Activated T-helper 2 cell treated with anti-CD3 and anti-CD28 coated beads, Interferon-gamma antibody, Interleukin-2, Interleukin-4, amounts not matched to agents 10 μg/mL and 5 μg/mL and 100 μg/mL, durations not matched to agents 14 hours and 24 hours and 36 hours (primary cell): ENCODE measurements at places on chromosomes 1 and 21. TPM values are rescaled to one million over a fixed set of nuclear protein-coding genes. Genes with fewer than 3 reads are reported as not detected.

WNT3A gene
- total RNA-seq: not detected in 2 replicates

ENAH gene
- total RNA-seq: 0.11 and 0.14 TPM in 2 replicates

TNNT2 gene
- not detected in 2 replicates for total RNA-seq

NBPF4 gene
- total RNA-seq: 0.43 and 0.97 TPM in 2 replicates

RNU1-1 gene
- total RNA-seq: 2,033 and 2,369 TPM in 2 replicates

- H3K27me3 ChIP-seq: peaks cover 44% of the 10 kb centered on the region
- no peaks in the 10 kb centered on the region for H3K36me3 ChIP-seq
- H3K27ac ChIP-seq: no peak overlapping the region
- no peak for DNase-seq
Observed at GRCh38 chr1:160082926-160083325, 1.6 kb downstream of the KCNJ9 start.

DNA sequence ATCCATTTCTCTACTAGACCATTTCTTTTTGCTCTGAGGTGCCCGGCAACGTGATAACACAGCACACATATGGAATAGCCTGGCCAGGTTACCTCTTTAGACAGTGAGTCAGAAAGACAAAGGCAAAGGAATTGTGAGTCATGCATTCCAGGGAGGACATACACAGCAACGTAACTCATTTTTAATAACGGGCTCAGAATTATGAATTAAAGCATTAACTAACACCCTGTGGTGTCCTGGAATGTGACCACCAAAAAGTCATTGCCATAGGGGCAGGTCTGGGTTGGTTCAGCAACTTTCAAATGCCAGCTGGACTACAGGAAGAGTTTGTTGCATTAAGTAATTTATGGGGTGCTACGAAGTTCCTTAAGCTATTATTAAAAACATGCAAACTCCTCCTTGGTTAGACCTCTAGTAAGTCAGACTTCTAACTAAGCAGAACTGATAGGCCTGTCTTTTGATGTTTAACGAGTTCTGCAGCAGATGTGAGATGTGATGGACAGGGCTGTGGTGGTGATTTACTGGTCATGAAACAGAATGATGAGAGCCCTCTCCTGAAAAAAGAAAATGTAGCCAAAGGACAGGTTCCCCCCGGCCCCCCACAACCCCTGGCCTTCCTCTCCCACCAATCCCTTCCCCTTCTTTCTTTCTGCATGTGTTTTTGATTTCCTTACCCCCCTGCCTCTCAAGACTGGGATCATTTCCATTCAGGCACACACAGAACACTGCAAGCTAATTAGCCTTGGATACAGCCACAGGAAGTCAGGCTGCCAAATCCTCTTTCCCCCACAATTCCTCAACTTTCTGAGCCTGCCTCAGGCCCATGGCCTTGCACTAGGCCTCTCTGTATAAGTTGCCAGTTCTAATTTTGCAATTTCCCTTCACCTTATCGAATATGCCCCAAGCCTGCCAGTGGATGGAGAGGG, 88.9 kb upstream of the HAO2 start:
- H3K27ac ChIP-seq: no peak overlapping the region
- H3K4me1 ChIP-seq: no peaks in the 10 kb centered on the region
- H3K36me3 ChIP-seq: no peaks in the 10 kb centered on the region
- no peak overlapping the region for H3K4me3 ChIP-seq
- no peak for DNase-seq

DNA sequence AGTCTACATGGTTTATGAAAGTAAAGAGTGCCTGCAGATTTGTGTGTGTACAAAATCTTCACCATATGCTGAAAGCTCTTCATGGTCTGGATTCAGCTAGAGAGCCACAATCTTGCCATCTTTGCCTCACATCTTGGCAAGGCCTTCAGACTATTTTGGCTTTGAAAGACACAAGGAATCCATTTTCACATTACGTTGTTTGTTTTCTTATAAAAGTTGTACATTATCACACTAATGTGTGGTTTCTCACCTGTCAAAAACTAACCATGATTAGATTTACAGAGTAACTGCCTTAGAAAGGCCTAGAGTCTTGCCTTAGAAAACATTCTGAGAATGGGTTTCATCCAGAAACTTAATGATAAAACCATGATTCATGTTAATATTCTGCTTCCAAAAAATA, 494.6 kb downstream of the NEGR1 start:
- DNase-seq: no peak
- no peak overlapping the region for H3K4me3 ChIP-seq
- no peak overlapping the region for H3K27ac ChIP-seq
- no peaks in the 10 kb centered on the region for H3K36me3 ChIP-seq
- no peaks in the 10 kb centered on the region for H3K4me1 ChIP-seq

GRCh38 chr1:200279810-200280411, 129.9 kb downstream of the ZNF281 start:
- no peaks in the 10 kb centered on the region for H3K36me3 ChIP-seq
- H3K27ac ChIP-seq: no peak overlapping the region
- H3K4me1 ChIP-seq: no peaks in the 10 kb centered on the region

GRCh38 chr21:44738621-44739020, 27.2 kb upstream of the TSPEAR start:
- no peaks in the 10 kb centered on the region for H3K4me1 ChIP-seq
- no peak overlapping the region for H3K27ac ChIP-seq
- no peaks in the 10 kb centered on the region for H3K36me3 ChIP-seq

GRCh38 chr1:25174363-25174729, 58.0 kb downstream of the SYF2 start:
- peaks cover 2% of the 10 kb centered on the region for H3K27me3 ChIP-seq
- no peaks in the 10 kb centered on the region for H3K36me3 ChIP-seq
- no peak overlapping the region for H3K27ac ChIP-seq

DNA sequence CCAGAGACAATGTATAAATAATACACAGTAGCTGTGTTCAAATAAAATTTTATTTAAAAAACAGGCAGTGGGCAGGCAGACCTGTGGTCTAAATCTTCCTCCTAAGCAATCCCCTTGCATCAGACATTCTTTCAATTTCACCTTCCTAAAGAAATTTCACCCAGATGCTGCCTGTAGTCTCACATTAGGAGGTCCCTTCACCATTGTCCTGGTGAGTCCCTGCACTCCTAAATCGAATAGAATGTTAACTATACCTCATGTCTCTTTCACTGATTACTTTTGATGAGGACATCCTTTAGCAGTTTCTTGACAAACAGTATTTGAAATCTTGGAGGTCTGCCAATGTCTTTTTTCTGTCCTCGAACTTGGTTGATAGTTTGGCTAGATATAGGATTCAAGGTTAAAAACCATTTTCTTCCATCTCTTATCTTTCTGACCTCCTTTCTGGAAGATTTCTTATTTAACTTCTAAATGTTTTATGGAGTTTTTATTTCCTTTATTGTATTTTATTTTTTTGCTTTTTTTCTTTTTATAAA, 77.5 kb downstream of the LPGAT1 start:
- H3K4me3 ChIP-seq: no peak overlapping the region
- no peak overlapping the region for H3K27ac ChIP-seq
- no peaks in the 10 kb centered on the region for H3K27me3 ChIP-seq
- H3K4me1 ChIP-seq: peaks cover 2% of the 10 kb centered on the region

- no peak overlapping the region for H3K27ac ChIP-seq
- no peaks in the 10 kb centered on the region for H3K27me3 ChIP-seq
- H3K36me3 ChIP-seq: peaks cover 56% of the 10 kb centered on the region
- DNase-seq: no peak
Observed at GRCh38 chr1:180997843-180998504, 24.7 kb downstream of the STX6 start.

DNA sequence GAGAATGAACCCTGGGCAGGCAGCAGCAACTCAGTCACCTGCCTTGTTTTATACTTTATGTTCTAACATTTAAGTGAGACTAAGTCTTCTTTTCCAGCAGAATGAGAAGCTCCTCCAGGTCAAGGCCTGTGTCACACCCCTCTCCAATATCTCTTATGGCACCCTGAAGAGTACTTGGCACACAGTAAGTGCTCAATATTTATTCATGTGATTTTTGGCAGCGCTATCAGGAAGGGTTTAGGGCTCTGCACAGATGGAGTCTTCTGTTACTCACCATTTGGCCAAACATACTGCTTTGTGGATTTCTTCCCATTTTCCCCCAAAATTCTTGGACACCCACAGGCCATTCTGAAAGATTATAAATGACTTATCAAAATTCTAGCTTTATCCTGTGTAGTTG, 43.8 kb upstream of the MYBPHL start:
- H3K4me1 ChIP-seq: peaks cover 7% of the 10 kb centered on the region
- DNase-seq: no peak
- H3K27me3 ChIP-seq: peaks cover 21% of the 10 kb centered on the region

DNA sequence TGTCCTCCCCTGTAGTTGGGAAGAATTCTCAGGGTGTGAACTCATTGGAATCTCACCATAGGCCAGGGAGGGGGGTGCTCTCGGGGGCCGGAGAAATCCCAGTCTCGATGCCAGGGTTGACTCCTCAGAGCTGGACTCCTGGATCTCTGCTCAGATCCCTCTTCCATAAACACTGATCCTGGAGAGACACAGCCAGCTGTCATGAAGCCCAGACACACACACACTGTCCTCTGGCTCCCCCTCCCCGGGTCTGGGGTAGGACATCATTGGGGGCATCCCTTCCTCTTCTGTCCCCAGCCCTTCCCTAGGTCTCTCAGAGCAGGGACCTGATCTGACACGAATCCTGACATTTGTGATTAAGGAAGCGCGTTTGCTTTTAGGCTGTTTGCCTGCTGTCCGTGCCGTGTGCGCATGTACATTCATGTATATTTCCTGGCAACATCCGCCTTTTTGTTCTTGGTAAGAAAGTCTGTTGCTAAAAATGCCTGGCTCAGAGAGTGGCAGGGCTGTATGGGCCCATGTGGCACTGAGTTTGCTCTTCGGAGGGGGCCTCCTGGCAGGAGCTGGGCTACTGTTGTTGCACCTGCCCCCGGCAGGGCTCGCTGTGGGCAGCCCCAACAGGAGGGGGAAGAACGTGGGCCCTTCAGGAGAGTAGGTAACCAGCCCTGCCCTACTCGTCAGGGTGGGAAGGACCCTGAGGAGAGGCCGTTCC, 45.4 kb upstream of the SELENON start:
- H3K27me3 ChIP-seq: peaks cover 44% of the 10 kb centered on the region
- H3K4me3 ChIP-seq: no peak overlapping the region
- H3K27ac ChIP-seq: no peak overlapping the region
- no peaks in the 10 kb centered on the region for H3K36me3 ChIP-seq
- no peak for DNase-seq

DNA sequence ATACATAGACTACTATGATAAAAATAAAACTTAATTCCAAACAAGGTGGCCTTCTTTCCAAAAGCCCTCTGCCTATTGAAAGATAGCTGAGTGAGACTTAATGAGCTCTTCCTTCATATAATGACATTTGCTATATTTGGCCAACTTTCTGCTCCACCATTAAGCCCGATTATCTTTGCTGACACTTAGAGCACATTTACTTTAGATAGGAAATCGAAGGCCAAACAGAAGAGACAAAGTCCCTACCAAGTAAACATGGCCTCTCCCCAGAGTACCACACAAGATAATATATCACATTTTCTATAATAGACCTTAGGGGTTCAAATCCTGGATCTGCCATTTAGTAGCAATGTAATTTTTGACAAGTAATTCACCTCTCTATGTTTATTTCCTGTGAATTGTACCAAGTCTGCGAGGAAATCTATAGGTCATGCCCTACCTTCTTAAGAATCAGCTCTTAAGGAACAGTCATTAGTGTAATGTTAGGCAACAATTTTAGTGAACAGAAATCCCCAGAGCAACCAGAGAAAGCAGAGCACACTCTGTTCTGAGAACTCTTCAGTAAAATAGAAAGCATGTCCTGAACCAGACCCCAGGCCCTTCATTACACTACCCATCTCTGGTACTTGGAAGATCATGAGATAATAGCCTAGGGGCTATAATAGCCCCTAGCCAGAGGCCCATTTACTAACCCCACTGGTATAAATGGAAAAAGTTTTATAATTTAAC, 17.3 kb upstream of the COA6 start:
- DNase-seq: no peak
- peaks cover 20% of the 10 kb centered on the region for H3K27me3 ChIP-seq
- H3K4me3 ChIP-seq: peak overlapping the region; percentile 90
- peaks cover 19% of the 10 kb centered on the region for H3K4me1 ChIP-seq
- H3K36me3 ChIP-seq: peaks cover 11% of the 10 kb centered on the region
